ENCODE measurements at places on chromosomes 16 and 17. TPM values are rescaled to one million over a fixed set of nuclear protein-coding genes. Genes with fewer than 3 reads are reported as not detected.

DNA sequence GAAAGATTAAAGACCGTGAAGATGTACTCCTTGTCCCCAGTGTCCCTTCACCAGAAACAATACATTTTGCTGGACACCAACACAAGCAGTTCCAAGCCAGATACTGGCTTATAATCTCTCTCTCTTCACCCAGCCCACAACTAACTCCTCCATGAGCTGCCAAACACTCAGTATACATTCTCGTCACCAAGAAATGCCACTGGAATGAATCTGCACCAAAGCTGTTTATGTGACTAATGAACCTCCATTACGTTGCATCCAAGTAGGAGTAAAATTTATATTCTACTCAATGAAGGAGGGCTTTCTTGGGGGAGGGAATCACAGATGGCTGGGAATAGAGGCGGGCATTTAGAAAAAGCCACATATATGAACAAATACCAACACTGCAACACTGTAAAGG, 20.9 kb upstream of the SOX9 start:
- DNase-seq, result no peak

GRCh38 chr16:56306690-56307533, 115.6 kb downstream of the GNAO1 start:
- DNase-seq, result no peak

DNA sequence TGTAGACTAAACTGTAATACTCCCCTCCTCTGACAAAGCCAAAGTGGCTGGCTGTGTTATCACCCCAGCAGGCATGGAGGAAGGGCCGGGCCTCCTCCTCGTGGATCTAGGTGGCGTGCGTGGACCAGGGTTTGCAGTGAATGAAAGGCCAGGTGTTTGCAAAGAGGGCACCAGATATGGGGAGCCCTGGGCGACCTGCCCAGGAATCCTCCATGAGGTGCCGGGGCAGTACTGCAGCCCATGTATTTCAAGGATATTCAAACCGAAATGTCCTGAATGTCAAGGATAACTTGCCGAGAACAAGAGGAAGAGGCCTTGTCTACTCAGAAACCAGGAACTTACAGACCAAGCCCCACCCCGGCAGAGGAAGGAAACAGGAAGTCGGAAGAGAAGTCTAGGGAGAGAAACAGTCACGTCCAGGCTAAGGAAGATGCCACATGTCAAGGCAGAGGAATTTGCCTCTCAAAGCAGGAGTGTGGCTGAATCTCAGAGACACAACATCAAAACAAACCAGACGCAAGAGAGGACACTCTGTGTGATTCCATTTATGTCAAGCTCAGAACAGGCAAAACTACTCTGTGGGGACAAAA, 13.7 kb upstream of the OSGIN1 start:
- DNase-seq, result no peak

DNA sequence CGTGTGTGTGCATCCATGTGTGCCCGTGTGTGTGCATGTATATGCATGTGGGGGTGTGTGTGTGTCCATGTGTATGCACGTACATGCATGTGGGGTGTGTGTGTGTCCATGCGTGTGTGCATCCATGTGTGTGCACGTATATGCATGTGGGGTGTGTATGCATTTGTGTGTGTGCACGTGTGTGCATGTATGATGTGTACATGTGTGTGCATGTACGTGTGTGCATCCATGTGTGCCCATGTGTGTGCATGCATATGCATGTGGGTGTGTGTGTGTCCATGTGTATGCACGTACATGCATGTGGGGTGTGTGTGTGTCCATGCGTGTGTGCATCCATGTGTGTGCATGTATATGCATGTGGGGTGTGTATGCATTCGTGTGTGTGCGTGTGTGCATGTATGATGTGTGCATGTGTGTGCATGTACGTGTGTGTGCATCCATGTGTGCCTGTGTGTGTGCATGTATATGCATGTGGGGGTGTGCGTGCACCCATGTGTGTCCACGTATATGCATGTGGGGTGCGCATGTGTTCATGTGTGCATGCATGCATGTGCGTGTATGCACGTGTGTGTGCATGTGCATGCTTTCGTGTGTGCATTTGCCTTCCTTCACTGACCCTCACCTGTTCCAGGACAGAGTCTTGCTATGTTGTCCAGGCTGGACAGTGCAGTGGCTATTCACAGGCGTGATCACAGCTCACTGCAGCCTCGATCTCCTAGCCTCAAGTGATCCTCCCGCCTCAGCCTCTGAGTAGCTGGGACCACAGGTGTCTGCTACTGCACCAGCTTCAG, 129.6 kb upstream of the TNRC6C start:
- no peak for DNase-seq

GRCh38 chr16:85915125-85915845, 16.3 kb downstream of the IRF8 start:
- no peak for DNase-seq

- peak; percentile 57 for DNase-seq
Observed at GRCh38 chr17:80826955-80827645, 164.5 kb upstream of the CHMP6 start.

- no peak for DNase-seq
Observed at GRCh38 chr16:85234310-85235204, 122.3 kb upstream of the CIBAR2 start.

DNA sequence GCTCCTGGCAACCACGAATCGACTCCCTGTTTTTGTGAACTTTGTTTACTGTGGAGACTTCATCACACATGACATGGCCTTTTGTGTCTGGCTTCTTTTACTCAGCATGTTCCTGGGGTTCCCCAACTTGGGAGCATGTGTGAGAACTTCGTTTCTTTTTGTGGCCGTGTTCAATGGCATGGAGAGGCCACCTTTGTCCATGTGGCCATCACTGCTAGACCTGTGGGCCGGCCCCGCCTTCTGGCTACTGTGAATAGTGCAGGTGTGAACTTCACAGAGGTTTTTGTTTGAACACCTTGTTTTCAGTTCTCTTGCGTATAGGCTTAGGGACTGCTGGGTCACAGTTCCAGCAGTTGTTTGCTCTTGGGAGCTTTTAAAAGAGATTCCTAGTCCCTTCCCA, 5.7 kb upstream of the SLC38A8 start:
- DNase-seq, result no peak

- peak; percentile 48 for DNase-seq
Observed at GRCh38 chr17:68089881-68090280, 54.3 kb downstream of the KPNA2 start.

GRCh38 chr16:61465285-61465684, 571.0 kb downstream of the CDH8 start:
- no peak for DNase-seq

- DNase-seq, result no peak
Observed at GRCh38 chr17:48002916-48003416, 32.1 kb downstream of the CDK5RAP3 start.

DNA sequence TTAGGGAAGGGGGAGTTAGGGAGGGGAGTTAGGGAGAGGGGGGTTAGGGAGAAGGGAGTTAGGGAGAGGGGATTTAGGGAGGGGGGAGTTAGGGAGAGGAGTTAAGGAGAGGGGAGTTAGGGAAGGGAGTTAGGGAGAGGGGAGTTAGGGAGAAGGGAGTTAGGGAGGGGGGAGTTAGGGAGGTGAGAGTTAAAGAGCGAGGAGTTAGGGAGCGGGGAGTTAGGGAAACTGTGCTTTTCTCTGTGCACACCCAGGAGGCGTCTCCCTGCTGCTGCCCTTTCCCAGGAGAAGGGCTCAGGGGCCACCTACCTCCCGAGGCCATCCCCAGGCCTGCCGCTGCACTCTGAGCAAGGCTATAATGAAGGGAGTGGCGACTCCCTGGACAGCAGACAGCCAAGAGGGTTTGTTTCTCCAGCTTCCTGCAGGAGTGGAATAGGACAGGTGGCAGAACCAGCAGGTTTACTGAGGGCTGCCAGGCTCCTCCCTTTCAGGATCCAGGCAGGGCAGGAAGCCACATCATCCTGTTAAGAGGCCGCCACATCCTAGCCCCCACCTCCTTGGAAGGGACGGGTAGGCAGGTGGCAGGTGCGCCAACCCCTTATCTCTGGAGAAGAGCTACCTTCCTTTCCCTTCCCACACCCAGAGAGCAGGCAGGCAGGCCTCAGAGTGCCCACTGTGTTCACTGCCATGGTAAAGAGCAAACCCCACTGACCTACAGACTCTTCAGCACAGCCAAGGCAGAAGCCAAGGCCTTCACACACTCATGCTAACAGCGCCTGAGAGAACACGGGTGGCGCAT, 4.3 kb downstream of the CANT1 start:
- no peak for DNase-seq

DNA sequence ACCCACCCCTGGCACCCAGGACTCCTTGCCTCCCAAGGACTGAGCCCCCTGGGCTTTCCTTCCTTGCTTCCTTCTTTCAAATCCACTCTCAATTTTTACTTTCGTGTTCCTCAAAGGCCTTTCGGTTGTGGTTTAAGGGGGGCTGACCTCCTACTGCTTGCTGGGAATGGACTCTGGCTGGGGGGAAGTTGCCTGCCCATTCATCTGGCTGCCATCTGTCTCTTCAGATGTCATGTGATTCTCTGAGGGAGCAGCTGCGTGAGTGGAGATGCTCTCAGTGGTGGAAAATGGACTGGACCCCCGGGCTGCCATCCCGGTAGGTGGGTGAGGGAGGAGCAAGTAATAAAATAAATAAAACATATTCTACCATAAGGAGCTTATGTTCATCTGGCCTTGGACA, 93.8 kb upstream of the RPRML start:
- DNase-seq, result no peak

The MYH8 gene
- not detected for total RNA-seq

The SLC9A5 gene
- total RNA-seq, result 7.9 TPM

The MT1M gene
- 0.91 TPM for total RNA-seq

The ZNRF1 gene
- total RNA-seq, result 69.1 TPM

The HBQ1 gene
- not detected for total RNA-seq

The NAGS gene
- 1.4 TPM for total RNA-seq

The CA5A gene
- total RNA-seq, result not detected

Measured in activated T-cell treated with anti-CD3 and anti-CD28 coated beads, Interleukin-2, amount 50 U/mL, for 72 hours (primary cell).